ENCODE measurements at places on chromosomes 7 and 10. TPM values are rescaled to one million over a fixed set of nuclear protein-coding genes. Genes with fewer than 3 reads are reported as not detected.

GPR22 gene
- total RNA-seq, result not detected

SEPTIN7 gene
- total RNA-seq, result 223 TPM

LRIT1 gene
- not detected for total RNA-seq

PALD1 gene
- total RNA-seq, result 14.1 TPM

ADRA2A gene
- total RNA-seq, result 0.07 TPM

GATA3 gene
- 0.39 TPM for total RNA-seq

DIP2C gene
- 21.7 TPM for total RNA-seq

ANXA8L1 gene
- total RNA-seq, result not detected

IGFBP1 gene
- total RNA-seq, result not detected

HOXA13 gene
- not detected for total RNA-seq

MXI1 gene
- total RNA-seq, result 20.6 TPM

FRMD4A gene
- total RNA-seq, result 65.3 TPM

DLG5 gene
- total RNA-seq, result 82.2 TPM

STK31 gene
- total RNA-seq, result 0.58 TPM

CHST3 gene
- 24.5 TPM for total RNA-seq

ZNF853 gene
- total RNA-seq, result 9.2 TPM

LRRN3 gene
- total RNA-seq, result 6.1 TPM

TMEM236 gene
- total RNA-seq, result 0.05 TPM

SORCS1 gene
- total RNA-seq, result 9.1 TPM

TMEM270 gene
- total RNA-seq, result not detected

C7orf57 gene
- not detected for total RNA-seq

C10orf88 gene
- 11.8 TPM for total RNA-seq

TET1 gene
- 30.0 TPM for total RNA-seq

GDF2 gene
- not detected for total RNA-seq

NODAL gene
- total RNA-seq, result not detected

CPED1 gene
- total RNA-seq, result 4.3 TPM
